ENCODE measurements at places on chromosomes 12 and 14.

DNA sequence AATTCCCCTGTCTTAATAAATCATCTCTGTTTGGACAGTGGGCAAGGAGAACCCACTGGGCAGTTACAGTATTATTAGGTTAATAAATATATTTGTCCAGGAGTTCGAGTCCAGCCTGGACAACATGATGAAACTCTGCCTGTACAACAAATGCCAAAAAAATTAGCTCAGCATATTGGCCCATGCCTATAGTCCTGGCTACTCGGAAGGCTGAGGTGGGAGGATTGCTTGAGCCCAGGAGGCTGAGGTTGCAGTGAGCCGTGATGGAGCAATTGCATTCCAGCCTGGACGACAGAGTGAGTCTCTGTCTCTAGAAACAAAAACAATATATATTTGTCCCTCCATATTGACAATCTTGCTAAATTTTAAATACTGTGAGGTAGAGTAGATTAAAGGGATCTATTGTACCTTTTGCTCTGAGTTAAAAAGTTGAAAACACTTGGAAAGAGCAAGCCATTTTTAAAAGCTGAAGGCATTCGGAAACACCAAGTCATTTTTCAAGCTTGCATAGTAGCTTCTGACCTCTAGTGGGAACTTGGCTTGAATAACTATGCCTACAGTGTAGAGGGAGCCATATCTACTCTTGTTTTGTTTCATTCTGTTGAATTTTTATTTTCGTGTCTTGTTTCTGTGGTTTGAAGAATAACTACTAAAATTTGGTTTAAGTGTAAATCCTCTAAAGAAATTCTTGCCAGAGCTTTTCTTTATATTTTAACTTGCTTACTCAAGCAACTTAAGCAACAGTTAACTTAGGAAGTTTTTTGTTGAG lies 14.6 kb upstream of the EEA1 start:
- DNase-seq = peak; percentile 61

- no peak for DNase-seq
Measured at GRCh38 chr12:44847403-44847802, 28.7 kb downstream of the NELL2 start.

GRCh38 chr12:56487448-56488040 lies 417 bp downstream of the GLS2 start:
- no peak for DNase-seq

DNA sequence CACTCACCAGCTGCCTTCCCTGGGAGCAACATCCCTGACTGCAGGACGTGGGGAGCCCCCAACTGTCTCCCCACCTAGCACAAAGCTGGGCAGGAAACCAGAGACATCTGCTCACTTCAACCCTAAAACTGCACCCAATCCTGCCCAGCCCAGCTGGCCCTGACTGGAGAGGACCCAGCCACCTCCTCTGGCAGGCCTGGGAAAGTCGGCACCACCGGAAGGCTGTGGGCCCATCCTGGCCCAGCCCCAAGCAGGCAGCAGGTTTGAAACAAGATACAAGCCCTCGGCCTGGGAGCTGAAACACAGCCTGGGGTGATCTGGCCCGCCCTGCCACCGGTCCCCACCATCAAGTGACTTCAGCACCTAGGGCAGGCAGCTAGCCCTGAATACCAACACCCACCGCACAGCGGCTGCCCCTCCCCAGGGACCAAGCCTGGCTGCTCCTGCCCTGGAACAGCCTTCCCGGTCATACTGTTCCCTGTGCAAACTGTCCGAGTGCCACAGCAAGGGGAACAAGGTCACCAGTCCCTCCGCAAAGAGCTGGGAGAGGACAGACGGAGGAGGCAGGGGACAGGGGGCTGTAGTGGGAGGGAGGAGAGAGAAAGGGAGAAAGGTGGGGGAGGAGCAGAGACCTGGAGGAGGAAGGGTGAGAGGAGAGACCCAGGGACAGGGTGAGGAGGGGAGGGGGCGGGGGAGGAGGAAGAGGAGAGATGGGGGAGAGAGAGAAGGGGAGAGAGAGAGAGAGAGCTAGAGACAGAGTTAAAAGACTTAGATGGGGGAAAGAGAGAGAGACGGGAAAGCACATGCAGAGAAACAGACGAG lies 115.7 kb downstream of the RFLNA start:
- no peak for DNase-seq

DNA sequence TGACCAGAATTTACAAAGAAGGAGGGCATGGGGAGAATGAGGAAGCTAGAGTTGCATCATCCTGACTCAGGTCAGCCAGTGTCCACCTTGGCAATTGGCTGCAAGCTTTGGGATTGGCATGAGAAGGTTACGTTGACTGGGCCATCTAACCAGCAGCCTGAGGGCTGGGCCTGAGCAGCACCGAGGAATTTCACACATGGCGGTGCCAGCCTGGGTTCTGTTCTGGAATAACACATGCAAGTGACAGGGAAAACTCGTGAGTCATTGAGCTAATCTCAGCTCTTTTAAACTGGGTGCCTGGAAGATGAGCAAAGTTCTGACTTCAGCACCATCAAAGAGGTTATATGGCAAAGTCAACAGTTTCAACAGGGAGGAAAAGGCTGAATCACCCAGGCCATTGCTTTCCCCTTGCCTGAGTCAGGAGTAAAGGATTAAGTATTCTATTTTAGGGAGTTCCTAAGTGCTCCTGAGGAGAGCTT lies 543.2 kb upstream of the TBX3 start:
- DNase-seq = peak; percentile 93

- peak; percentile 97 for DNase-seq
Measured at GRCh38 chr14:57833323-57833722, 32.6 kb downstream of the SLC35F4 start.

GRCh38 chr14:83867566-83868225 lies 1662.2 kb upstream of the FLRT2 start:
- no peak for DNase-seq

DNA sequence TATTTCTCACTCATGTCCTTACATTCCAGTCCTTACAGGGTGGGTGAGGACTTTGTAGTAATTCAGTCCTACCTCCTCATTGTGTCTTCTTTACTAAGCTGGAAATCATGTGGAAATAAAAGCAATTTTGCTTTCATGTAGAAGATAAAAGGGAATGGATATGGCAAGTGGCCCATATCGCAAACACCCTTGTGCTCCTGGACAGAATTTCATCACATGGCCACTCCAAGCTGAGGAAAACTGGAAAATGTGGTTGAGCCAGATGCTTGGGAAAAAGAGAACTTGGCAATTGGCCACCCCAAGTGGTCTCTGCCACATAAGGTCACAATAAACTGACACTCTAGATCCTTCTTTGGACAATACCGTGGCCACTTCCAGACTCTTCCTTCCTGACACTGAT lies 64.2 kb upstream of the IFNG-AS1 start:
- DNase-seq = no peak

- no peak for DNase-seq
Measured at GRCh38 chr14:34227834-34228649, 234.0 kb downstream of the SPTSSA start.

DNA sequence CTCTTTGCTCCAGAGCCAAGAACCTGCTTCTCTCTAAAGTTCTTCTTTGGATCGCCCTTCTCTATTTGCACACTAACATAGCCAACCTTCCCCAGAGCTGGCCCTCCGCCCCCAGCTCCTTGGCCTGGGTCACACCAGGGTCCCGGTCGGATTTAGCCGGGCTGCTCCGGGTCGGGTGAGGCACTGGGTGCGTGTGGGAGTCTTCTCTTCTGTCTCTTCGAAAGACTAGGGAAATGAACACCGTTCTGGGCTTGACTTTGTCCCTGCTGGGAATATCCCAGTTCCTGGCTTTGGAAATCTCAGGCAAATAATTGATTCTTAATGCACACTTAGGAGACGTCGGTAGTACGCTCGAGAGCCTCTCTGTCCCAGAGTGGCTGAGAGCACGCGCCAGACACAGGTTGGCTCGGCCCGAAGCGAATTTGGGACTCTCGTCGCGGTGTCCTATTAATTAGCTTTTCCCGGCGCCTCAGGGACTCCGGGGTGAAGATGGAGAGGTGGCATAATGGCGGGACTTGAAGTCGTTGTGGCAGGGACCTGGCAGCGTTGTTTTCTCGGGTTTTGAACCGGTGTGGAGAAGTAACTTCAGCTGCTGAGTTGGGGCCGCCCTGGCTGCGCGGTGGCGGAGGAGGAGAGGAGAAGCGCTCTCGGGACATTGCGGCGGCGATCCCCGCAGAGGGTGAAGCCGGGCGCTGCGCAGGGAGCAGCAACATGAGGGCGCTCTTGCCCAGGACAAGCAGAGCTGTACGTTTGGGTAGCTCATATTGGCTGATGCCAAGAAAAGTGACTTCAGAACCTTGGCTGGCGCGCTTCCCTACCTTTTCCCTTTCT lies 7.5 kb downstream of the FOXG1 start:
- DNase-seq = peak; percentile 77

DNA sequence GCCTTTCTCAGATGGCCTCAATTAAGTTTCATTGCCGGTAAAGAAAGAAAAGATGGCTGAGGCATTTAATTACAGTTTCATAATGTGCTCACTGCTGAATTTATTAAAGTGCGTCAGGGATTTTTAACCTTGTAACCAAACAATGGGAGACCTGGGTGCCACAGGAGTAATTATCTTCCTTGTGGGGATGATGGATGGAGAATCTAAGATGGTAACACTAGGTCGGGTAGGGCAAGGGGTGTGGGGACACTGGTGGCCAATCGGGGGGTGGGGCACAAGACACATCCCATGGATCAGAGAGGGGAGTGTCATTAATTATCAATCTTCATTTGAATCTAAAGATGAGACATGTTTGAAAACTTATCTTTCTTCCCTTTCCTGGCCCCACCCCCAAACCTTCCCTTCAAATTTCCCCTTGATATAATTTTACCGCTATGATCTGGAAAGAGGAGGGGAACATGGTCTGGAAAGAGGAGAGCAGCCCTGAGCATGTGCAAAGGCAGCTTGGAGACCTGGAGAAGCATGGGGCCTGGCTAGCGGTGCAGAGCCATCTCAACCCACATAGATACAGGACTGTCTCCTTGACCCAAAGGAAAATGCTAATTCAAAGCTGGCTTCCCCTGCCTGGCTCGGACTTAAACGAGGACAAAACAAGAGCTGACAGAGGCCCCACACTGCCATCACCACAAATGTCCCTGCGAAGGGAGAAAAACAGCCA lies 231.3 kb upstream of the NOS1 start:
- DNase-seq = no peak

GRCh38 chr14:84234281-84234680 lies 1295.7 kb upstream of the FLRT2 start:
- no peak for DNase-seq

GRCh38 chr12:27052176-27052575 lies 29.8 kb downstream of the MED21 start:
- no peak for DNase-seq

- DNase-seq = no peak
Measured at GRCh38 chr12:132300789-132301722, 28.3 kb downstream of the GALNT9 start.

GRCh38 chr12:108635201-108635996 lies 1.7 kb upstream of the SELPLG start:
- no peak for DNase-seq

GRCh38 chr14:50064993-50065392 lies 51.4 kb downstream of the VCPKMT start:
- no peak for DNase-seq

DNA sequence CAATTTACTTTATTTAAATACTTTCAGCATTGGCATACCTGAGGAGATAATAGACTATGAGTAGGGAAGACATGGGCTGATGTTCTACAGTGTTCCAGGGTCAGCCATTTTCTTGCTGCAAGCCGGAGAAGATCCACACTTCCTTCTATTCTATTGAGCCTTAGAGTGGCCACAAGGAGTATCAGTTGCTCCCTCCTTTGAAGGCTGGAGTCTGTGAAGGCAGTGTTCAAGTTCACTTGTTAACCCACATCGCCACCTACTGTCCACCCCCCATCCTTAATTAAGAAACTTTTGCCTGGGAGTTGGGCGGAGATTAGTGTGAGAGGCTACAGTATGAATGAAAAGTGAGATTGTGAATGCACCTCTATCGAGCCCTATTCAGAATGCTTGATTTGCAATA lies 666.6 kb downstream of the NRXN3 start:
- peak; percentile 80 for DNase-seq

GRCh38 chr14:24845851-24846250 lies 204.1 kb downstream of the STXBP6 start:
- no peak for DNase-seq

- DNase-seq = no peak
Measured at GRCh38 chr12:1838205-1838993, 18.0 kb downstream of the LRTM2 start.

- no peak for DNase-seq
Measured at GRCh38 chr12:51847643-51848325, 734 bp downstream of the FIGNL2 start.

DNA sequence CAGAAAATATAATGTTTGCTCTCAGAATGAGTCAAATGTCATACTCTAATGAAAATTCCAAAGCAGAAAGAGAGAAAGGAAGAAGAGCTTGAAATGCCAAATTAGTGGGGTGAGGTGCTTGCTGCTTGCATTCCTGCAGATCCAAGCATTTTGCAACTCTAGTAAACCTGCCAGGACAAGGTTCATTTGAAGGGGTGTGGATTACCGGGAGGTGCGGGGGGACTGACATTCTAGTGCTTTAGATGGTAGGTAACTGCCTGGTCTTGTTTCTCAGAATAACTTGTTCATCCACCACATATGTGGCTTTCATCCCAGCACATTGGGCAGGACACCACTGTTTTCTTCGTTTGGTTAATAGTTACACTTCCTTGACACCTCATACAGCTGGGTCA lies 144.4 kb downstream of the AKAP6 start:
- no peak for DNase-seq

- peak; percentile 72 for DNase-seq
Measured at GRCh38 chr14:99537399-99537798, 56.2 kb downstream of the CCNK start.

DNA sequence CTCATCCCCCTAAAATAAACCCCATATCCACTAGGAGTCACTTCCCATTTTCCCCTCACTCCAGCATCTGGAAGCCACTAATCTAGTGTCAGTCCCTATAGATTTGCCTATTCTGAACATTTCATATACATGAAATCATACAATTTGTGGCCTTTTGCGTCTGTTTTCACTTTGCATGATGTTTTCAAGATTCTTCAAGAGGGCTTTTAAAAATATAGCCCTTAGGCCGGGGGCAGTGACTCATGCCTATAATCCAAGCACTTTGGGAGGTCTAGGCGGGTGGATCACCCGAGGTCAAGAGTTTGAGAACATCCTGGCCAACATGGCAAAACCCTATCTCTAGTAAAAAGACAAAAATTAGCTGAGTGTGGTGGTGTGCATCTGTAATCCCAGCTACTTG lies 104.7 kb downstream of the VEZT start:
- peak; percentile 66 for DNase-seq

DNA sequence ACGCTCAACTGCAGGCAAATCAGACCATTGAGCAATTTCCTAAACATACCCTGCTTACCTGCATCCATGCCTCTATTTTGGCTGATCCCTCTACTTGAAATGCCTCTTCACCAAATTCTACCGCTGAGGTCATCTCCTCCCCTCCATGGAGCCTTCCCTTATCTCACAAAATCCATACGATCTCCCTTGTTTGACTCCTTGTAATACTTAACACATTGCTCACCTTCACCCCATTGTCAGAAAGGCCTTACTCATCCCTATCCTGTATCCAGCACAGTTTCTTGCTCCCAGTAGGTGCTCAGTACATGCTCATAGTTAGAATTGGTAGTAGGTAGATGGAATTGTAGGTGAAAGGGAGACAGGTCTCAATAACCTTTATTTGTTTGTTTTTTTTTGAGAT lies 5.4 kb downstream of the DDN start:
- DNase-seq = no peak
